ENCODE measurements at places on chromosomes 4 and X. TPM values are rescaled to one million over a fixed set of nuclear protein-coding genes. Genes with fewer than 3 reads are reported as not detected.

Gene CENPVL1
- not detected for total RNA-seq

Gene PLRG1
- 89.1 TPM for total RNA-seq

Gene TAF7L
- 1.1 TPM for total RNA-seq

Gene BRS3
- total RNA-seq: not detected

Gene TIGD4
- 0.18 TPM for total RNA-seq

DNA sequence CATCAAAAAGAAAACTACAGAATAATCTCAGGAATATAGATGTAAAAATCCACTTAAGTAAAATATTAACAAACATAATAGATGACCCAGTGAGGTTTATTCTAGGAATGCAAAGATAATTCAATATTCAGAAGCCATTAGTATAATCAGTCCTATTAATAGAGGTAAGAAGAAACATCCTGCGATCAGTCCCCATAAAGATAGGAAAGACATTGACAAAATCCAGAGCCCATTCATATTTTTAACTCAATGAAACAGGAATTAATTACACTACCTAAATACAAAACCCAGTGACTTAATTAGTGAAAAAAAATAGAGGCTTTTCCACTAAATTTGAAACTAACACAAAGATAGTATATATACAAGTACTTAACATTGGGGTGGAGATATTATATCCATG, 321.4 kb upstream of the INTU start:
- no peak for DNase-seq

GRCh38 chrX:43958529-43958928, 14.7 kb downstream of the NDP start:
- peak; percentile 77 for DNase-seq

- no peak for DNase-seq
Measured at GRCh38 chr4:42148425-42148824, 4.0 kb downstream of the BEND4 start.

GRCh38 chrX:2425286-2426071, 75.3 kb downstream of the DHRSX start:
- no peak for DNase-seq

DNA sequence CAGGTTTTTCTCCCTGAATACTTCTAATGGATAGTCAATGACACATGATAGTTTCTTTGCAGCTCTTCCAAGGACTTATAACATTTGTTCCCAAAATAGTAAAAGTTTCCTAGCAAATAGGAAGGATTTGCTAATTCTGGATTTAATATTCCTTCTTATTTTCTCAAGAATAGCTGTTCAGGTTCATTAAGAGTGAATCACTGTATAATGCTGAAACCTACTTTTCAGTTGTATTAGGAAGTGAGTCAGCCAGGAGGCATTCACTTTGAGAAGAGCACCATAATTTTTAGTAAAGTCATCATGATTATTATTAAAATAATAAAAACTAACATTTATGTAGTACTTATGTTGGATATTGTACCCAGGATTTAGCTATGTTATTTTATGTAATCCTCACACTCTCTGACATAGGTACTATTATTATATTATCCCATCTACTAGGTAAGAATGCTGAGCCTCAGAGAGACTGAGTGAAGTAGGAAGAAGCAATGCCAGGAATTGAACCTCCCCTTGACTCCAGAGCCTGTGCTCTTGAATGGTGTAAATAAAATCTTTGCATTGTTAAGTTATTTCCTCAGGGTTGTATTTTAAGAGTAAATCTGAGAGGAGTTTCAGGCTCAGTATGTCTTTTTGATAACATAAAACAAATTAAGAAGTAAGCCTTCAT, 114.8 kb downstream of the REELD1 start:
- DNase-seq: peak; percentile 82

GRCh38 chrX:7641141-7641540, 201.8 kb upstream of the VCX start:
- no peak for DNase-seq

DNA sequence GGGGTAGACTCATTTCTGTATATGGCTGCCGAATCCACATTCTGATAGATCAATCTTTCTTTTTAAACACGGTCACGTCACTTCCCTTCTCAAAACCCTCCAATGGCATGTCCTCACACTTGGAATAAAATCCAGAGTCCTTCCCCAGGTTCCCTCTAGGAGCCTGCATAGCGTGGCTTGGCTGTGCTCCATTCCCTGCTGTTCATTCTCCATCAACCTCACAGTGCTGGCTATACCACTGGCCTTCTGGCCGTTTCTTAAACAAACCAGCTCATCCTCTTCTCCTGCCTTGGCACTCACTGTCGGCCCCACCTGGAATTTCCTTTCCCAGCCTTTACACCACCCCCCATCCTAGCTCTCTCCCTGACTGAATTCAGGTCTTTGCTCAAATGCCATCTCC, 77.1 kb downstream of the RBM47 start:
- no peak for DNase-seq

- DNase-seq: no peak
Measured at GRCh38 chrX:37455381-37455780, 106.2 kb downstream of the PRRG1 start.

- DNase-seq: no peak
Measured at GRCh38 chr4:163610648-163611047, 116.2 kb downstream of the TMA16 start.

Measured in endothelial cell of umbilical vein (primary cell).